GM03348 (cell line): ENCODE measurements at places on chromosomes 16 and 17.
A peak's percentile ranks its signal among the peaks of the same experiment; 100 is the strongest.

DNA sequence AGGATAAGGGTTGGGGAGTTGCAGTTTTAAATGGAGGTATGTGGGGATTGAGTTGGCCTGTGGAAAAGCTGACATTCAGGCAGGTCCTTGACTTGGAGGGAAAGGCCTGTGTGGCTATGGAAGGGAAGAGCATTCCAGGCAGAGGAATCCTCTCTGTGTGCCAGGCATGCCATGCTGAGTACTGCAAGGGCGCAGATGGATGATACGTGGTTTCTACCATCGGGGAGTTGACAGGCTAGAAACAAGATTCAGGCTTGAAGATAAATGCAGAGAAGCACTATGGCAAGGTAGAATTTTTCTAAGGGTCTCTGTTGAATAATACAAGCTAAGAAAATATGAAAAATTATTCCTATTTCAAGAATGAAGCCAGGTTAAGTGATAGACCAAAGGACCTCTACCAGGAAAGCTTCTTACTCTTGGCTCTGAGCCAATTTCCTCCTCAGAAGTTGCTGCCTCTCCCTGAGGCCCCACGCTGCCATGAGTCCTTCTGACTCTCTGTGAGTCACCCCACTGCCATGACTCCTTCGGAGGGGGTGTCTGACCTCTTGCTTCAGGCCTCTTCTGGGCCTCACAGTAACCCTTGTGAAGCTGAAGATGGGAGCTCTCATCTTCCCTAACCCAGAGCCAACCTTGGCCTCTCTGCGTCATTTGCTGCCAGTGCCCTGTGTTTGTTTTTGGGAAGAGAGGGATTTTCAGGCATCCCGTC, 75.8 kb downstream of the WNT3 start:
- peak; percentile 78 for DNase-seq

GRCh38 chr17:29443041-29443739, 53.0 kb downstream of the TAOK1 start:
- no peak for DNase-seq

DNA sequence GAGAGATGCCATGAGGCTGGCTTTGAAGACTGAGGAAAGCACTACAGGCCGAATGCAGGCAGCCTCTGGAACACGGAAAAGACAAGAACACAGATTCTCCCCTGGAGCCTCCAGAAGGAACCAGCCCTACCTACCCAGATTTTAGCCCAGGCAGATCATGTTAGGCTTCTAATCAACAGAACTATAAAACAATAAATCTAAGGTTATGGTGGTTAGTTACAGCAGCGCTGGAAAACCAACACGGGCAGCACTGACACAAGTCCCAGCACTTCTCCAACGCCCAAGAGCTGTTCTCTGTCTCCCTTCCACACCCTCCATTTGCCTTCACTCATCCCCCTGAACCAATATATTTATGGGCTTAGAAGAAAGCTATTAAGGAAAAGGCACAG, 7.5 kb downstream of the ANKRD11 start:
- DNase-seq, result no peak

DNA sequence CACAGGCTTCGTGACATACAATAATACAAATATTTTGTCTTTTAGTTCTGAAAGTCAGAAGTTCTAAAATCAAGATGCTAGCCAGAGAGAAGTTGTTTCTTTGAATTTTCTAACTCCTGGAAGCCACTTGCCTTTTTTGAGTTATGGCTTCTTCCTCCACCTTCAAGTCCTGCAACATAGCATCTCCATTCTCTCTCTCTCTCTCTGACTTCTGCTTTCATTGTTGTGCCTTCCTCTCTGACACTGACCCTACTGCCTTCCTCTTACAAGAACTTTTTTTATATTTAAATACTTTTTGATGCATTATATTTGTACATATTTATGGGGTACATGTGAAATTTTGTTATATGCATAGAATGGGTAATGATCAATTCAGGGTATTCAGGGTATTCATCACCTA, 205.9 kb downstream of the MAP2K6 start:
- DNase-seq, result no peak

DNA sequence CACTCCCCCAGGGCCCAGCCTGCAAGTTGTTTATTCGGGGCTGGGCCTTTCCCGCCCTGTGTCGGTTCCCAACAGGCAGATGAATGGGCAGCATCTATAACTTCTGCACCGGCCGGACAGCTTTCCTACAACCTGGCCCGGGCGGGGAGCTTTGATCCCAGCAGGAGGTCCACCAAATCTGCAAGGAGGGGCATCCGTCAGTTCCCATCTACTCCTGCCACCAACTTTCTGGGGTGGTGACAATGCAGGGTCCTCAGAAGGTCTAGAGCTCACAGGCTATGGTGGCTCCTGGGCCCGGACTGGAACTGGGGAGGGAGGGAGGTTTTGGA, 211.9 kb downstream of the NTN1 start:
- DNase-seq, result no peak

- DNase-seq, result no peak
Measured at GRCh38 chr16:8137606-8138005, 452.7 kb downstream of the TMEM114 start.

DNA sequence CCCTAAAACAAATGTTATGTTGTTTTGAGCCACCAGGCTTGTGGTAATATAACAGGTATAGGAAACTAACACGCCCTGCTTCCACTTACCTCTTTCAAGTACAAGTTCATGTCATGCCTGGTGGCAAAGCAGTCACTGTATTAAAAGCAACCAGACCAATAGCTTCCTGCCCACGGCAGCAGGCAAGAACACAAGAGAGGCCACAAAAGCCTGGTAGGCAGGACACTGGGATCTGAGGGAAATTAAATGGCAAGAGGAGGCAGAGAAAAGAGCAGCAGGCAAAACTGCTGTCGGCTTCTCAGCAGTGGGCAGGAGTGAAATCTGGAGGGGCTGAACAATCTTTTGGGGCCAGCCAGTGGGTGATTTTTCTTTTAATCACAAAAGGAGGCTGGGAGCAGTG, 2.2 kb downstream of the CYTH1 start:
- no peak for DNase-seq

DNA sequence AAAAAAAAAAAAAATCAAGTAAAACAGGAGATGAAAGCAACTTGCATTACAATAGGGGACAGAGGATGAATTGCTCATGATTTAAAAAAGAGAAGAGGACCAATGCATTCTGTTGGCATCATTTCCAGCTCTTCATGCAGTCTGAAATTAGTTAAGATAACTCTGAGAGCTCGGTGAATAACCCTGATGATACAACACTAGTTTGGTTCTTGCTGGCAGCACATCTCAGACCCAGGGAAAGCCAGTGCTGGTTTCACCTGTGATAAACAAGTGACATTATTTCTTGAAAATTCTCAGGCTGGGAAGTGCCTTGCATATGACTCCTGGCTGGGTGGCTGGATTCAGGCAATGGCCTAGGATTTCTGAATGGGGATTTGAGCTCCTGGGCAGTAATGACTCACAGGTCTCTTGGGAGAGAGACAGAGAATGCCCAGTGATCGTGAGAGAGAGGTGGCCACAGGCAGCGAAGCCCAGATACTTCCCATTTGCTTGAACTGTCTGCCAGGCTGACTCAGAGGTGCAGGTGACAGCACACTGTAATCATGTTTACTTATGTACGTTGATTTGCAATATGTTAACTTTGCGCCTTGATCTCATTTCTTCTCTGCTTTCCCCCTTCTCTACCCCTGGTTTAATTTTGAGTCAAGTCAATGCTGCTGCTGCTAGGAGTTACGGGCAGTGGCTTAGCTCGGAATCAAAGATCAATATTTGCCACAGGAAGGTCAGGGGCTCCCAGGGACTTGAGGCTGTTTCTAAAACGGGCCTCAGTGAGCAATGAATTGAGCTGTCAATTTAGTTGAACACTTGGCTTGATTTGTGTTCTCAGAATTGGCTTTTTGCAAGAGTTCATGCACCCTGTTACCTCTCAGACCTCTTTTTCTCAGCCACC, 27.1 kb downstream of the ARSG start:
- peak; percentile 62 for DNase-seq

- peak; percentile 58 for DNase-seq
Measured at GRCh38 chr17:8105957-8106398, 12.3 kb downstream of the ALOXE3 start.

GRCh38 chr17:82788206-82789001, 36.5 kb downstream of the TBCD start:
- DNase-seq, result no peak

DNA sequence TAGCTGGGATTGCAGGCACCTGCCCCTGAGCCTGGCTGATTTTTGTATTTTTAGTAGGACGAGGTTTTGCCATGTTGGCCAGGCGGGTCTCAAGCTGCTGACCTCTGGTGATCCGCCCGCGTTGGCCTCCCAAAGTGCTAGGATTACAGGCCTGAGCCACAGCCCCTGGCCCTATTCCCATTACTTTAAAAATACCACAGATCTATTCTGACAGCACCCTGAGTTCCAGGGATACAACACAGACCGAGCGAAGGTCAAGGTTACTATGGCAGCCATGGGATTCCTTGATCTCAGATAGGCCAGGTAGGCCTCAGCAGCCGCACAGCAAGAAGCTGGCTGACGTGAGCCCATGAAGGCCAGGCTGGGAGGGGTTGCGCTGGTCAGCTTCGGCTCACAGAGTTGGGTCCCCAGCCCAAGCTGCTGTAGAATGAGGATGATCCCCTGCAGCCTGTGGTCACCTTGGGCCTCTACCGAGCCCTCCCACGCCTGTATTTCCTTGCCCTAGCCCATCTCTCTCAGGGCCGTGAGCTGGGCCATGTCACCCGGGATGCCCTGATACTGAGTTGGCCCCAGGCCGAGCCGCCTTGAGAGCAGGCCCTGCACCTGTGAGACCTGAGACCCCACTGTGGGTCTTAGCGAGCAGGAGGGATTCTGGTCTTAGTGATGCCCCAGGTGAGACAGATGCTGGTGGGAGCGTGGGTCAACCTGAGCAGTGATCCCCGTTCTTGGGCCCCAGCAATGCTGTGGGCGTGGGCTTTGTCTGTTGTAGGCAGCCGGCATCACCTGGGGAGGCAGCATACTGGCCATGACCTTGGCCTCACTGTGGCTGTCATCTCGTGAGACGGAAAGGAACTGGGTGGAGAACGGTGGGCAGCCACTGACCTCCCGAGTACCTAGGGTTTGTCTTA, 16.9 kb upstream of the RNF213 start:
- DNase-seq, result no peak
